ENCODE measurements at places on chromosomes 13 and 19.

DNA sequence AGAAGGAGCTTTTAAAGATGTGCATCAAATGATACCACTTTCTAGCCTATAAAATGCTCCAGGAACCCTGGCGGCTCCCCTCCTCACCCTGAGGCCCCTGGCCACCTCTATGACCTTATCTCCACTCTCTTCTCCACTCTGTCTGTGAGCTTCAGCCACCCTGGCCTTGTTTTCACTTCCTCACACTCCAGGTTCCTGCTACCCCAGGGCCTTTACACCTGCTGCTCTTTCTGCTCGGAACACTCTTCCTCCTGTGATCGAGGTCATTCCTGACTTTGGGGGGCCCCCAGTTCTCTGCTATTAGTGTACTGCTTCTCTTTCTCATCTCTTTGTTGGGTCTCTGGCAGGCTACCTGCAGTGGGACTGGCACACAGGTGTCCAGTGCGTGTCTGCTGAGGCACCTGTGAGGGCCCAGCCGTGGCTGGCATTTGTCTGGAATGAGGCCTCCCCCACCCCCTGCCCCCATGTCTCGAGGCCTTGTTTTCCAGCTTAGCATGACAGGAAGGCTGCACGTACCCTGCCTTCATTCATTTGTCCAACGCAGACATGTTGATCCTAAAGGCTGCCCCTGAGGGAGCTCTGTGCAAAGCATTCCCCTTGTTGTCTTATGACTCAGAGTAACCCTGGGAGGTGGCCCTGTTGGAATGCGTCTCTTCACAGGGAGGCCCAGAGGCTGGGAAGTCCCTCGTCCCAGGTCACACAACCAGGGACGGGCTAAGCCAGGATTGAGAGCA, 2.3 kb downstream of the DDA1 start:
- DNase-seq: peak; percentile 97

GRCh38 chr19:1214862-1215731, 9.5 kb downstream of the STK11 start:
- no peak for DNase-seq

DNA sequence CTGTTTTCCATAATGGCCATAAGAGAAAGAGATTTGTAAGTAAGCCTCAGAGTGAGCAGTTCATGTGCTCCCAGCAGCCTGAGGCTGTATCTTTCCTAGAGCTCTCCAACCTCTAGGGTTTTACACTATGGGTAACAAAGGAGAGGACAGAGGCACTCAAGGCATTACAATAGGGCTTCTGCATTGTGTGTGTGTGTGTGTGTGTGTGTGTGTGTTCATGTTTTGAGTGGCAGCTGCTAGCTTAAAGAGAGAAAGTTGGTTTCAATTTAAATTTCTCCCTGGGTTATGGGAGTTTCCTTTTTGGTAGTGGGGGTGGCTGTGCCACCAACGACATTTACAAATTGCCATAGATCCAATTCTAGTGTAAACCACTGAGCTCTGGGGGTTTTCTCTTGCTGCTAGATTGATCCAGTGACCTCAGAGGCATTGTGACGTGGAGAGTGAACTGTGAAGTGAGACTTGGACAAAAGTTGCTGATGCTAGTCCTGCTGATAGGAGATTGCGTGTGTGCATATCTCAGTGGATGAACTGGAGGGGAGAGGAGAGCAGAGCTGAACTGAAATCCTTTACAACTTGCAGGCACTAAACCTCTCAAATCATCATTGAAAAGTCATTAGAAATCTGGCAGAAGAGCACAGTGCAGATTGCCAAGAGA, 67.2 kb upstream of the OLFM4 start:
- no peak for DNase-seq

GRCh38 chr13:50226515-50227155, 211.4 kb downstream of the KCNRG start:
- DNase-seq: peak; percentile 23

DNA sequence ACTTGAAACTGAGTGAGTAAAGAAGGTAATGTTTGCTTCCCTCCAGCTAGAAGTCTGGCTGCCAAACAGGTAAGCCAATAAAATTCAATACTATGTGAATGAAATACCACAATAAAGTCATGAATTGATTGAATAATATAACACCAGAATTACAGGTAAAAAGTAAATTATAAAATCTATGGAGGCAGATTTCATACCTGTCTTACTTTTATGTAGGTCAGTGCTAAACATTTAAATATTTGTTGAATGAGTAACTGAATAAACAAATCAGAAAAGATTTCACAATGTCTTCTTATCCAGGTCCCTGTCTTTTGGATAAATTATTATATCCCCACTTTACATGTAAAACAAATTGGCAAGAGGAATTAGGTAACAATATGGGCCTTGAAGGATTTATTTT, 62.7 kb downstream of the MICU2 start:
- no peak for DNase-seq

DNA sequence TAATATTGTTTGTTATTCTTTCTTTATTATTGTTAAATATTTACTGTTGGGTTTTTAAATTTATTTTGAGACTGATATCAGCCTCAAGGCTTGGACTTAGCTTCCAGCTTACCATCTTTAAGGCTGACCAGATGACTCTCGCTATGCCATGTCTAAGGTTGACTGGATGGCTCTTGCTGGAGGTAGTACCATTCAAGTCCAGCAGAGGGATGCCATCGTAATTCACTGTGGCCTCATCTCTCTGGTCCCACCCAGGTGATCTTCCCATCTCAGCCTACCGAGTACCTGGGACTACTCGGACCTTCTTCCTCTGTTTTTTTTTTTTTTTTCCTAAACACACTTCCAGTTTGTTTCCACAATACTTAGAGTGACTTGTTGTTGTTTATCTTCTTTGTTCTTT, 41.7 kb upstream of the ZNF91 start:
- no peak for DNase-seq

DNA sequence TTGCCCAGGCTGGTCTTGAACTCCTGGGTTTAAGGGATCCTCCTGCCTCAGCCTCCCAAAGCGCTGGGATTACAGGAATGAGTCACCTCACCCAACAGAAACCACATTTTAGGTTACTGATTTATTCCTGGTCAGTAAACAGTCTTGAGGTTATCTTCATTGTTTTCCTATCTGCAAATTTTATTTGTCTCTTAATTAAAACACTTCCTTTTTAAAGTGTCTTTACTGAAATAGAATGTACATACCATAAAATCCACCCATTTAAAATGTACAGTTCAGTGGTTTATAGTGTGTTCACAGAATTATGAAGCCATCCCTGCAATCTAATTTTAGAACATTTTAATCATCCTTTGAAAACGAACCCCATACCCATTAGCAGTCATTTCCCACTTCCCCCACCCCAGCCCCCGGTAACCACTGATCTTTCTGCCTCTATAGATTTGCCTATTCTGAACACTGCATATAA, 63.0 kb downstream of the MAP4K1 start:
- DNase-seq: no peak

GRCh38 chr13:79336966-79337365, 69.1 kb downstream of the RBM26 start:
- no peak for DNase-seq

DNA sequence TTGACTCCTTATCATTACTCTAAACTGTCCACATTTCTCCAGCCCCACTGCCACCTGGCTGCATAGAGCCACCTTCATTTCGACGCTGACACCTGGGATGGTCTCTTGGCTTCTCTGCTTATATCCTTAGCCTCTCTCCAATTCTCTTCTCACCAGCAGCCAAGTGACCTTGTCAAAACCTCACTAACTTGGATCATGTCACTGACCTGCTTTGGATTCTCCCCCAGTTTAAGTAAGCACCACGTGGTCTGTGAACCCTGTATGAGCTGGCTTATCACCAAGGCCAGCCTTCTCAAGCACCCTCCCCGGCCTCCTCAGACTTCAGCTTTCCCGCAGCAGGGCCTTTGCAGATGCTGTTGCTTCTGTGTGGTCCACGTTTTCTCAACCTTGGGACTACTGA, 12.3 kb upstream of the GGACT start:
- DNase-seq: no peak

- no peak for DNase-seq
These were observed at the start of gene CSNK1G2 for GRCh38 chr19:1941146-1942077. Gene CSNK1G2, plus strand, starts transcription at chr19:1941172. Its CDS starts 28,601 bp downstream, at chr19:1969773.

DNA sequence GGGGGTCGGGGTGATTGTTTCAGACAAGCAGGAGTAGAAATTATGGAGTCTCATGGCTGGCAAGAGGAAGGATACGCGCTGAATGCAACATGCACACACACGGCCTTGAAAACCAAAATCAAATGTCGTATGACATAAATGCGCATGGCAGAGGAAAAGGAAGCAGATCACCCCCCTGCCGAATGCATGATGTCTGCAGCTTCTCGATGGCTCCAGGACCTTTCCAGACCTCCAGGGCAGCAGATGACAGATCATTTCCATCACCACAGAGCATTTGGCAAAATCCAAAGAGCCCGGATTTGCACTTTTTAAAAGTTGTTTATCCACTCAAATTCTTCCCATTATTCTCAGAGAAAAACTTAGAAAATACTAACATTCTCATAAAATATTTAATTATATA, 211.7 kb downstream of the NHLRC3 start:
- no peak for DNase-seq

DNA sequence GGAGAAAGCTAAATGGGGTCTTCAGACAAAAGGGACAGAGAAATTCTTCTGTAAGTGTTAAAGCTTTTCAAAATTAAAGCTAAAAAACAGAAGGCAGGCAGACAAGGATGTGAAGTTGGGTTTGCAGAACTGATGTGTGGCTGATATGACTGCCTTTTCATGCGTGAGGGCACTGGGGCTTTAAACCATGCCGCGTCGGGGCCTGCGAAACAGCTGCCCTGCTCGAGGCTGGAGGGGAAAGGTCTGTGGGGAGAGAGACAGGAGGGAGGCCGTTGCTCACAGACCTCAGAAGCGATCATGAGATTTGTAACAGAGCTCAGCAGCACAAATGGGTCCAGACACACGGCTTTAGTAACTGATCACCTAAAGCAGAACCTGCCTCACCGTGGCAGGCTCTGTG, 23.5 kb downstream of the CAPS start:
- no peak for DNase-seq

GRCh38 chr13:112896736-112897602, 72.0 kb upstream of the MCF2L start:
- DNase-seq: no peak

GRCh38 chr19:45364696-45365095, 5.7 kb downstream of the ERCC2 start:
- DNase-seq: no peak

- no peak for DNase-seq
These were observed 69.1 kb upstream of the FLT1 start for GRCh38 chr13:28564030-28564429.

- DNase-seq: no peak
These were observed 112.6 kb downstream of the STARD13 start for GRCh38 chr13:33172911-33173310.

- no peak for DNase-seq
These were observed 23.8 kb upstream of the LMO7 start for GRCh38 chr13:75612354-75612753.

GRCh38 chr13:99357941-99358340, 50.7 kb upstream of the GPR183 start:
- no peak for DNase-seq

DNA sequence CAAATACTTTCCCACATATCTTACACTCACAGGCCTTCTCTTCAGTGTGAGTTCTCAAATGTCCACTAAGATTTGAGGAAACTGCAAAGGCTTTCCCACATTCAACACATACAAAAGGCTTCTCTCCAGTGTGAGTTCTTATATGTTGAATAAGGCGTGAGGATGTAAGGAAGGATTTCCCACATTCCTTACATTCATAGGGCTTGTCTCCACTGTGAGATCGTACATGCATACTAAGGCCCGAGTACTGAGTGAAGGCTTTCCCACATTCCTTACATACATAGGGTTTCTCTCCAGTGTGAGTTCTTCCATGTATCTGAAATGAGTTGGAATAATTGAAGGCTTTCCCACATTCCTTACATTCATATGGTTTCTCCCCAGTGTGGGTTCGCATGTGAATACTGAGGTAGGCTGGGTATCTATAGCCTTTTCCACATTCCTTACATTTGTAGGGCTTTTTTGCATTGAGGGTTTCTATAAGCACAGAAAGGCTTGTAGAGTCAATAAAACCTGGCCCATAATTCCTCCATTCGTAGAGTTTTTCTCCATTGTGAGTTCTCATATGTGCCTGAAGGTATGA, 9.6 kb downstream of the ZNF426 start:
- peak; percentile 6 for DNase-seq

DNA sequence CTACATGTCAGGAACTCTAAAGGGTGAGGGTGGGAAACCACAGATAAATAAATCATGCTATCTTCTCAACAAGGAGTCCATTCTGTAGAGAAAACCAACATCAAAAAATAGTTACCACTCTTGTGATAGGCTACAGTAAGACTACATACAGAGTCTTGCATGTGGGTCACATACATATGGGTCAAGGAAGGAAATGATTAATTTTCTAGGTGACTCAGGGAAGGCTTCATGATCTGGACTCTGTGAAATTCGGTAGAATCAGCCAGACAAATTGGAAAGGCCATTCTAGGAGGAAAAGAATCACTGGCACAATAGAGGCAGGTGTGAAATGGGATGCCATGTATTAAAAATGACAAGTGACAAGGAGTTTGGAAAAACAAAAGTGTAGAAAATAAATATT, 638.9 kb downstream of the LIG4 start:
- DNase-seq: no peak

DNA sequence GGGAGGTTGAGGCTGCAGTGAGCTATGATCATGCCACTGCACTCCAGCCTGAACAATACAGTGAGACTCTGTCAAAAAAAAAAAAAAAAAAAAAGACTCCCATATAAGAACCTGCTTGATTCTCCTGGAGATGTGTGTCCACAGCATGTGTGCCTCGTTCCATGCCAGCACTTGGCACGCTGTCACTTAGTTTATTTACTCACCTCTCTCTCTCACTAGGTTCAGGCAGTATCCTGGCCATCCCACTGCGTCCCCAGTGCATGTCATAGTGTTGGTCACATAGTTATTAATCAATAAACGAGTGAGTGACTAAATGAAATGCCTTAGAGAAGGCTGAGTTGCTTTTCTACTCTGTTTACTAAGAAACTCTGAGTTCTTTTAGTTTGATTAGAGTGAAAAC, 79.1 kb upstream of the GPR12 start:
- no peak for DNase-seq

DNA sequence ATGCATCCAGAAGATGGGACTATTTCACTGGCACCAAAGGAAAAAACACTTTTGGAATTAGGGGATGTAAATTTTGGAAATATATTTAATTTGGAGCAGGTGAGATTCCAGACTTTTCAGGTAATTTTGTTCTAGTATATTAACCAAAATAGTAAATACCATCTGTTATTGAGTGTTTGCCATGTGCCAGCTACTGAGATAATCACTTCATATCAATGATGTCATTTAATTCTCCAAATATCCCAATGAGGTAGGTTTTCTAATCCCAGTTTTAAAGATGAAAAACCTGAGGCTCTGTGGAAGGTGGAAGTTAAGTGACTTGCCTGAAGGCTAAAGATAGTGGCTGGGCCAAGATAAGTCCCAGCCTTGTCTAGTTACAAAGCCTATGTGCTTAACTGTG, 95.2 kb downstream of the TDRD3 start:
- no peak for DNase-seq

Measured in fibroblast of skin of back (primary cell).